ENCODE measurements at places on chromosomes 4 and X.

DNA sequence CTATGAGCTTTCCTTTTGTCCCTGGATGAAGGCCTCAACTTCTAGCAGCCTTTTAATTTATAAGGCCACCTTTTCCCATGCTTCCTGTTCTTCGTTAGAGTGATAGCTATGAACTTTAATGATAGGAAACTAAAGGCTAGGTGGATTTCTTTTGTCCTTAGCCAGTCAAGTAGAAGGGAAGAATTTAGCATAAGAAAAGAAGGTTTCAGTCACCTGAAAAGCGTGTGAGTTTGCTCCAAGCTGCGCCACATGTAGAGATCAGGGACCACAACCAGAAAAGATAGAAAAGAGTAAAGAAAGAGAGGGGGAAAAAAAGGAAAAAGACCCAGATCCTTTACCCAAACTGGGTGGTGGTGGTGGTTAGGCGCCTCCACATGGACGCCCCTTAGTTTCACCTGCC, 28.6 kb downstream of the LUZP4 start:
- no peak for DNase-seq

DNA sequence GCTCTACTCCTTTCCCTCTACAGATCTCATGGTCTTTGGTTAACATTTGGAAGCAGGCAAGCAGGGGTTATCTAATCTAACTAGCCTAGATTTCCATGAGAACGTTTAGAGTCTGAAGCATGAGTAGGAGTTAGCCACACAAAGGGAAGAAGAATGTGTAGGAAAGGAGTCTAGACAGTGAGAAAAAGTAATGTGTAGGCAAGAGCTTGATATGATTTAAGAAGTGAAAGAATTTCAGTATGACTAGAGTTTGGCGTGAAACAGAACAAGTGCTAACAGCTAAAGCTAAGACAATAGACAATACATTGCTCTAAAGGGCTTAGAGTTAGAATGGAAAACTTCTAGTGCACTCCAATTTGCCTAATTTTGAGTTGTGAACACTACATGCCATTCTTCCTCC, 10.8 kb downstream of the CXCL8 start:
- DNase-seq = no peak

- no peak for DNase-seq
Observed at GRCh38 chr4:55808632-55809031, 11.0 kb upstream of the EXOC1L start.

GRCh38 chr4:148539387-148539786, 97.2 kb upstream of the NR3C2 start:
- DNase-seq = no peak

GRCh38 chrX:40818236-40818635, 82.9 kb upstream of the MED14 start:
- DNase-seq = no peak

DNA sequence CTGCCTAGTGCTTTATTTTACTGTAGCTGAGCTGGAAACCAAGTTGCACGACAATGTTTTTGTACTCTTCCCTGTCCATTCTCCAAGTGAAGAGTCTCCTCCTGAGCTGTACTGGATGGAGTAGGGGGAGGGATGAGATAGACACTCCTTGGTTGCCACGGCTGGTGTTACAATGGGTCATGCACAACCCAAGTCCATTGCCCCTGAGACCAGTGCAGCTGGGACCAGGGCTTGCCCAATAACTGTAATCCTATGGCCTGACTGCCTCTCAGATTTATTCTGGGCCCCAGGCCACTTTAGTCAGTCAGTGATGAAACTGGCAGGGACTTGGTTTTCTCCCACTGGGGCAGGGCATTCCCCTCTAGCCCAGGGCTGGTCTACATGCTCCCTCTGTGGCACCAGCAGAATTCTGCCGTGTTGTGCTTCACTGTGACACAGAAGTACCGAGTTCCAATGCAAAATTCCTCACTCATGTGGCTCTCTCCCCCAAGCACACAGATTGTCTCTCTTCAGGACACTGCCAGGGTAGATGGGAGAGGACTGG, 203.3 kb upstream of the PCDH18 start:
- DNase-seq = no peak

DNA sequence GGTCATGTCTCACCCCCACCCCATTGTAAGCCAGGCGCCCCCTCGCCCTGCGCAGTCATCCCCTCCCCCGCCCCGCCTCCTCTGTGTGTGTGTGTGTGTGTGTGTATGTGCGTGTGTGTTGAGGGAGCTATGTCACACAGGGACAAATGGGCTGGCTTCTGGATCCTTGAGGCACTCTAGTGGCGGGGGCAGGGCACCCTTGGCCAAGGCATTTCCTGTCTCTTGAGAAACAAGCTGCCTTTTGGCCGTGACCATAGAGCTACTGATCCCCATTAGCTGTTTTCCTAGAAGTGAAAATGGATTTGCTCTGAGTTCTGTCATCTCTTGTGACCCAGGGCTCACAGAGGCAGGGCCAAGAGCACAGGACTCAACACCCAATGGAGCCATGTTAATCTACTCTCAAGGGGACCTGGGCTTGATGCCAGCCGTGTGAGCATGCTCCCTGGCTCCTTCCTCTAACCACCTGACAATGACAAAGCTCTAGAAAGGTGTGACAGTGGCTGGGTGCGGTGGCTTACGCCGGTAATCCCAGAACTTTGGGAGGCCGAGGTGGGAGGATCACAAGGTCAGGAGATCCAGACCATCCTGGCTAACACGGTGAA, 162.5 kb upstream of the BCOR start:
- DNase-seq = no peak

- no peak for DNase-seq
Observed at GRCh38 chr4:127182687-127183086, 450.1 kb upstream of the INTU start.

DNA sequence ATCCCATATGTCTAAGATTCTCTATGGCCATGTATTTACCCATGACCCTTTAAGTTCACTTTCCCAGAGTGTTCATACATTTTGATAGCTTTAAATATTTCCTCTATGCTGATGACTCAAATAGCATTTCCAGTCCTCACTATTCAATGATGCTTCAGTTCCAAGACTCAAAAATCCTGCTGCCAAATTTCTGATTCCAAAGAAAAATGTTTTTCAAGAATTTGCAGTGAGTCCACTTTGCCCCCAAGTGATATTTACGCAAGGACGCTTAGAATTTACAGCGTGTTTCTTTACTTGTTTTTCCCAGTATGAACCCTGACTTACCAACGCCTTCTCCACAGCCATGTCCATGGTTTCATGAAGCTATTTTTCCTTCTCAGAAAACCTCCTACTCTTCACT, 127.9 kb upstream of the PCDH18 start:
- DNase-seq = no peak

DNA sequence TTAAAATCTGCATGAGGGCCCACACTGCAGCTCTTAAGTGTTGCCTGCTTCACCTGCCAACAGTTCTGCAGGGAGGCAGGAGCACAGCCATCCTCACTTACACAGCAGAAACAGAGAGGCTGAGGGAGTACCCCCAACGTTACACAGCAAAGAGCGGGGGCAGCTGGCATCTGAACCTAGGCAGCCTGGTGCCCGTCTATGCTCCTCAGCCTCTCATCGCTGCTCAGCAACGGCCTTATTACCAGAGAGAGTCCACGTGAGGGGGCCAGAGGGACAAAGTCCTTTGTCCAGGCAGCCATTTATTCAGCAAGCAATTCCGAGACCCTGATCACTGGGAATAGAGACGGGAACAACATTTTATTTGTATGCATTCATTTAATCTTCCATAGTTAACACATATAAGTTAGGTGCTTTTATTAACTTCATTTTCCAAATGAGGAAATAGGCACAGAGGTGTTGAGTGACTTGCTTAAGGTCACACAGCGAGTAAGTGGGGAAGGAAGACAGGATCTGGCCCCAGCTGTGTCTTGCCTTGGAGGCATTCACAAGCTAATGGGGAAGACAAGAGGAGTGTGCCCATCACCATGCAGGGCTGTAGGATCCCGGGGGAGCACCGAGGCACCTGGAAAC, 52.2 kb upstream of the SORCS2 start:
- DNase-seq = no peak

GRCh38 chr4:138097912-138098600, 144.1 kb downstream of the SLC7A11 start:
- no peak for DNase-seq

DNA sequence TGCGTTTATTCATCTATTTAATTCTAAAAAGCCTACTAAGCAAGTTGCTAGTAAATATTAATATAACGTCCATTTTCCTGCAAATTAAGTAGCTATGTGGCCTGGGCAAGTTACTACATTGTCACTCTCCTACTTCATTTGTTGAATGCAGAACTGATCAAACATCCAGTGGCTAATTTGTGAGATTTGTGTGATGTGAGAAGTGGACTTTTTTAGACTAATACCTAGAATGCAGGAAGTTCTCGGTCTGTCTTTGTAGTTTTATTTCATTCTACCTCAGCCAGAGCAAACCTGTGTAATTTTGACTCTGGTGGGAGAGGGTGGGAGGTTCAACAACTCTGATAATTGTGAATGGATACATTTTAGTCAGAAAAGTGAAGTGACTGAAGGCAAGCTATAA, 840 bp downstream of the GUF1 start:
- DNase-seq = no peak

GRCh38 chr4:137664046-137664387, 131.7 kb upstream of the PCDH18 start:
- no peak for DNase-seq

- DNase-seq = no peak
Observed at GRCh38 chrX:136130931-136131833, 16.2 kb upstream of the FHL1 start.

- DNase-seq = no peak
Observed at GRCh38 chr4:180953572-180953971, 1289.6 kb upstream of the TENM3 start.

- no peak for DNase-seq
Observed at GRCh38 chr4:145732001-145732815, 52.3 kb downstream of the C4orf51 start.

GRCh38 chr4:71367546-71367945, 28.7 kb downstream of the SLC4A4 start:
- no peak for DNase-seq

DNA sequence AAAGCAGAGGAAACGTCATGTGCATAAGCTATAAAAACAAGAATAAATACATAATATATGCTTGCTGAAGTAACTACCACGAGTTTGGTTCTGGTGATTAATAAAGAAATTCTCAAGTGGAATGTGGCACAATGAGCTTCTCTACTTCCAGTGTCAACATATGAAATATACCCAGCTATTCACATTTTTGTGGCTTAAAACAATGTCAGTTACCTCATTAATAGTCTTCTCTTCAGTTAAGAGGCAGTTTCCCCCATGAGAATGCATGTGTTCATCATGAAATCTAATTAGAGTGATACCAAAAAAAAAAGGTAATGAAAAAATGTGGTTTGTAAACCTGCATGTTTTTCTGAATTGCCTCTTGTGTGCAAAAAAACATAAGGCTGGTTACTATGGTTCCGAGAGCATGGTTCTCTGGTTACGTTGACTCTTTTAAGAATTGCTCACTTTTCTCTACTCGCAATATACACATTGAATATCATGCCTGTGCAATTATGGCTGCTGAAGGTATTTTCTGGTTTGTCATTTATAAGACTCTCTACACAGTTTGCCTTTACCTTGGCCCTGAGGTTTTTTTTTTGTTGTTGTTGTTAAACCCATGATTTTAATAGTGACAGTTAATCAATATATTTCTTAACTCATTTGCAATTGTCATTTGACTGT, 108.2 kb downstream of the PCDH7 start:
- DNase-seq = no peak

- no peak for DNase-seq
Observed at GRCh38 chr4:161629694-161630441, 533.9 kb downstream of the FSTL5 start.

GRCh38 chr4:86890790-86891189, 1.4 kb downstream of the C4orf36 start:
- no peak for DNase-seq

DNA sequence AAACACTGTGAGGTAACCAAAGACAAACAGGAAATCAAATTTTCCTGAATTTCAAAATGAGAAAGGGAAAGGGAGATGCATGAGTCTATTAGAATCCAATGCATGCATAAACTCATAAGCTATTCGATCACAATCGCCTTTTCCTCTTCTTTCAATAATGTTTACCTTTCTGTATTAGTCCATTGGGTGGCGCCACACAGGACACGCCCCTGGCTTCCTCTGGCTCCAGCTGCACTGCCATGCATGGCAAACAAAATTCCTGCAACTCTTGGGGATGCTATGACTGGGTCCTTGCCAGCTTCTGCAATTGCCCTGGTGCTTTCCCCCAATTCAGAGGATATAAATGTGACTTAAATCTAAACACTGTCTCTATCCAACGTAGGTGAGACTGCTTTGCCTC, 424.5 kb upstream of the PCDH7 start:
- DNase-seq = no peak

DNA sequence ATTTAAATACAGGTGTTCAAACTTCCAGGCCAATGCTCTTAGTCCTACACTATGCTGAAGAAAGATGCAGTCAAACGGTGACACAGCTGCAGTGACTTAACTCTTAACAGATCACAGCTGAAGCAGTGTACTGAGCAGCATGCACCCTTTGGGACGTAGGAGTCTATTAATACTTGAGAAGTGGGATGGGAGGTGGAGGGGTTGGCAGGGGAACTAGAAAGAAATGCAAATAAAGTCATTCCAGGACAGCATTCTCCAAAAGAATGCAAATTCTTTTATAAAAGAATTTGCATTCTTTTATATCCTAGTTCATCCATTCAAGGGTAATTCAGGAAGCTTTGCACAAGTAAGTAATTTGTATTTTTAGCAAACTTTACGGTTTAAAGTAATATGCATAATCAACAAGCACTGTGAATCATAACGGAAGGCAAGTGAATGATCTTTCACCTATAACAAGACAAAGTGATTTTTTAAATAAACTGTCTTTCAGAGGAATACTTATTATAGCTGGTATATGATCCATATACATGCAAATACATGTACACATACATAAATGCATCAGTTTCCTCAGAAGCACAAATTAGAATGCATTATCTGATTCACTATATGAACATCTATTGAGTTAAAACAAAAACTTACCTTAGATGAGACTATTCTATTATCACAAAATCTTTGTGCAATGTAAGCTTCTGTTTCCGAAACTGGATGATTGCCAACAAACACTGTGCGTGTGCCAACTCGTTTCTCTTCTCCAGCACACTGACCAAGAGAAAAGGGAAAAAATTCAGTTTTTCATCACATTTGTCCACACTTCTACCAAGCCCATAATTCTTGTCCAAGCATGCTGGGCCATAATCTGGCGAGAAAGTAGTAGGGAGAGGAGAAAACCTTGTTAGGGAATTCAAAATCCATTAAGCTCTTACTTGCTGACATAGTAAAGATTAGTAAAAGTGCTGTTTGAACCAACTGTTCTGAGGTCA, 106.5 kb downstream of the ATP11C start:
- DNase-seq = no peak

DNA sequence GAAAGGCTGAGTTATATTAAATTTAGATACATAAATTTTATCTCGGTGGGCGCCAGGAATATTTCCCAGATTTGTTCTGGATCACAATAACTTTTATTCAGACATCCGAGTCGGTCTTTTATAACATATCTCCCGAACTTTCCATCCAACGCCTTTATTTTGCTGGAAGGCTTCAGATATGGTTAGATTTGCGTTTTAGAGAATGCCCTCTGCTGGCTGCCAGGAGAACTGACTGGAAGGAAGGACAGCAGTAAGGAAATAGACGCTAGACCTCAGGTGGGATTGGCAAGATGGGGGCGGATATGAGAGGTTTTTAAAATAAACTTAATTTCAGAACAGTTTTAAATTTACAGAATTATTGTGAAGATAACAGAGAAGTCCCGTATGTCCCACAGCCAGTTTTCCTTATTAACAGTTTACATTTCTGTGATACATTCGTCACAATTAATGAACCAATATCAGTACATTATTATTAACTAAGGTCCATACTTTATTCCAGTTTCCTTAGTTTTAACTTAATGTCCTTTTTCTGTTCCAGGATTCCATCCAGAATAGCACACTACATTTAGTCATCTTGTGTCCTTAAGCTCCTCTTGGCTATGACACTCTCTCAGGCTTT, 4.6 kb upstream of the KANTR start:
- DNase-seq = no peak
